AML-193 (cell line): ENCODE measurements at places on chromosomes 7 and 10.

- no peak for DNase-seq
Observed at GRCh38 chr7:45157286-45157652, 322 bp upstream of the RAMP3 start.

DNA sequence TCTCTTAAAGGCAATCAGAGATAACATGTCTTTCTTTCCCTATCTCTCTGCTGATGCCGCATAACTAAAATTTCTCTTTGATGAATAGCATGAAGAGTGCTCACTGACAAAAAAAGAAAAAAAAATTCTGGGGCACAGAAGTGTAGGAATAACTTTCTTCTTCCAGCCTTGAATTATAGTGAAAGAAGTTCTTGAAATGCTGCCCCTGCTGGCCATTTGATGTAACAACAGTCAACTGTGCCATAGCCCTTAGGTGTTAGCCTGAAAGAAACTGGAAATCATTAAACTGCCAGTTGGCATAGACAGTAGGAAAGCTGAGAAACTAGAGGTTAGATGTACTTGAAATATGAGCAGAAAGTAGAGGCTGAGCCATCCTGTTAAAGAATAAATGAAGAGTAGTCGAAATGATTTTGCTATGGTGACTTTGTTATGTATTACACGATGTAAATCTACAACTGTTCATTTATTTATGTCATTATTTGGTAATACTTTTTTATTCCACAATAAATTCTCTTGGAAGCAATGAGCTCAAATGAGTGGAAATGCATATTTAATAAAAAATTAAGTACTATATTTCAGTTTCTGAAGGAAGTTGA lies 48.3 kb upstream of the FAM171A1 start:
- peak; percentile 32 for DNase-seq

DNA sequence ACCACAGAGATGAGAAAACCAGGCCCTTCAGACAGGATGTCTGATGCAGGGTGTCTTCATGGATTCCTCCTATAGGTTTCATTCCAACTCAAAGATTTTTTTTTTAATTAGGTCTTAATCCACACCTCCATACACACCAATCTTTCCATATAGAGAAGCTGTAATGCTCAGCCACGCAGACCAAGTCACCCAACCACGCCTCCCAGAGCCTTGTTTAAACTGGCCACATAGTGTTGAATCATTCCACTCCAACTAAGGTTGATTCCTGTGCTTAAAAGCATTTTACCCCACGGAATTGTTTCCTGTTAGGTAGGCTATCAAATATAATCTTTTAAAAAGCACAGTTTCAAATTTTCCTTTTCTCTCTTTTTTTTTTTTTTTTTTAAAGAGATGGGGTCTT lies 153.6 kb downstream of the TYW1B start:
- DNase-seq: no peak

DNA sequence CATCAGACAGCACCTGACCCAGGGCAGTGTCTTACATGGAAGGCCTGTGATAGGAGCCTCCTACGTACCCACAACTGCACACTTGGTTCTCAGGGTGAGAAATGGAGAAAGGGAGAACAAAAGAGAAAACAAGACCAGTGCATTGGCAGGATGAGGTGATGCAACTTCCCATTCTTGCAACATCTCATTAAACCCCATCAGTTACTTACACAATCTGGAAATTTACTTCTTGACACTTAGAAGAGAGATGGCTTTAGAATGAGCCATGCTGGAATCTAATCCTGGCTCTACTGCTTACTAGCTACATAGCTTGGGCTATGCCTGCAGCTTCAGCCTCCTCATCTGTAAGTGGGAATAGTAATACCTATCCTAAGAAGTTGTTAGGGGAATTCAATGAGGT lies 391.7 kb downstream of the KCNMA1 start:
- peak; percentile 52 for DNase-seq

DNA sequence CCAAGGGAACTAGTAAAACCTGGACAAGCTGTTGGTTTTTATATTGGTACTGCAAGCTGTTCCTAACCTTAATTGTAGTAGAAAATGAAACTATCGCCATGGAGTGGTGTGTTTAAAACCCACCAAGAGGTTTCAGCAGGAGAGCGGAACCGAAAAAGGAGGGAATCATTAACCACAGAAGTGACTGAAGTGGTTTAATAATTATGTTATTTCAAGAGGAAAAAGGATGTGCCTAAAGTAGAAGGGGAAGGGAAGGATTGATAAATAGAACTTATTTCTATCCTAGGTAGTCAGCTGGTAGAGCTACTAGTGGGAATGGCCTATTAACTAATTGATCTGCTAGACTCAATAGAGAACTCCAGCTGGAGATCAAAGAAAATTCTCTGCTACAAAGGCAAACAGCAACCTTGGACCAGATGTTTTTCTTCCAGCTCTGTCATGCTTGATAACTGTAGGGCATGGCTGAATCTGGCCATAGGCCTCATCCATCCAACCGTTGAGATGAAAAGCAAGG lies 91.8 kb downstream of the BAMBI start:
- DNase-seq: no peak

GRCh38 chr10:114048472-114048871 lies 4.8 kb downstream of the ADRB1 start:
- DNase-seq: no peak

DNA sequence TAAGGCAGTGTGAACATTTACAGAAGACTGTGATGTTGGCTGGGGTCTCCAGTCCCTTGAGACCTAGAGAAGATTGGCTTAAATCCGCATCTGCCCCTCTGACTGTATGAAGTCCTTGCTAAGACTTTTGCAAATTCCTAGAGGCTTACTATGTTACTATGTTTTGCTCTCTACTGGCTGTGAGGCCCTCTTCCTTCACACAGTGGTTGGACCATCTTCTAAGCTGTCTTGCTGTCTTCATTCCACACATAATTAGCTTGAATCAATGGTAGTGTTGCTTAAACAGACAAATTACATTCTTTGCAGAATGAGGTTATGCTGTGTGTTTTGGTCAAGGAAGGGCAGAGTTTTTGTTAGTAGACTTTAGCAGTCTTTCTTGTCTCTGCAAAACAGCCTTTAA lies 658.0 kb downstream of the TYW1 start:
- no peak for DNase-seq

DNA sequence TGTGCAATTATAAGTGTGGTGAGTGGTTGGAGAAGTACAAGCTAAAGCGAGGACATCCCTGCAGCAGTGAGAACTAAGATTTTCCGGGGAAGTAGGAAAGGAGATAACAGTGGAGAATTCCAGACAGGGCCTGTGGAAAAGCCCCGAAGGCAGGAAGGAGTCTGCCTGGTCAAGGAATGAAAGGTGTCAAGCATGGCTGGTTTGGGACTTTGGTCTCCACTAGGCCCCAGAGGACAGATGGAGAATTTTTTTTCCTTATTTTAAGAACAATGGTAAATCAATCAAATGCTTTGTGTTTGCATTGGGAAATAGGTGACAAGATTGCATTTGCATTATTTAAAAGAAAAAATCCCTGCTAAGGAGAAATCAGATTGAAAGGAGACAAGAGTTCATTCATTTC lies 3.2 kb upstream of the CEP55 start:
- DNase-seq: no peak

GRCh38 chr7:114788706-114789105 lies 133.2 kb upstream of the MDFIC start:
- DNase-seq: no peak

GRCh38 chr7:28183627-28184026 lies 3.0 kb upstream of the JAZF1 start:
- DNase-seq: peak; percentile 4

DNA sequence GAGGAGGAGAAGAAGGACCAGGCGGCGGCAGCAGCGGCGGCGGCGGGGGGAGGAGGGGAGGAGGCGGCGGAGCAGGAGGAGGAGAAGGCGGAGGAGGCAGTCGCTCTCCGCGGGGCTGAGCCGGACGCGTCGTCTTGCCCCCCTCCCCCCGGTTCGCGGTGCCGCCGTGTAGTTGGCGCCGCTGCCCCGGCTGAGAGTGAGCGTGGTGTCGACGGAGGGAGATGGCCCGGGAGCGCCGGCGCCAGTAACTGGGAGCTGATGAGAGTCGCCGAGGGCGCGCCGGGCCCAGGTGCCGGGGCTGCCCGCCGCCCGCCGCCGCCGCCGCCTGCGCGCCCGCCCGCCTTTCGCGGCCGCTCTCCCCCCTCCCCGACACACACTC lies 257 bp downstream of the WAC start:
- no peak for DNase-seq

GRCh38 chr7:6117533-6117932 lies 86.4 kb downstream of the ANKRD61 start:
- no peak for DNase-seq

- DNase-seq: no peak
Observed at GRCh38 chr7:20201380-20201779, 15.8 kb downstream of the MACC1 start.

DNA sequence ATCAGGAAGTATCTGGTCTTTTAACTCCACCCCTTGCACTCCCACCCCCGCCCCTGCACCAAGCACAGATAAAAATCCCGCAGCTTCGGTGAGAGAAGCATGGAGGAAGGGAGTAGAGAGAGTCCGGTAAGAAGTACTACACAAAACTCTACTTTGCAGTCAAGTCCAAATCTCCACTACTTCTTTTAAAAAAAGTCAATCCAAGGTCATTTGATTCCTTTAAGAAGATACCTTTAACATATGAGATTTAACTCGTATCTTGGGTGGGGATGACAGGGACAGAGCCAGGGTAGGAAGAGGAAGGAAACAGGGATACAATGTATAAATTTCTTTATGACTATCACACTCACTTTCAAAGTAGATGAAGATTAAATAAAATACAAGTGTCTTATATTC lies 132.1 kb downstream of the NRBF2 start:
- DNase-seq: peak; percentile 47

DNA sequence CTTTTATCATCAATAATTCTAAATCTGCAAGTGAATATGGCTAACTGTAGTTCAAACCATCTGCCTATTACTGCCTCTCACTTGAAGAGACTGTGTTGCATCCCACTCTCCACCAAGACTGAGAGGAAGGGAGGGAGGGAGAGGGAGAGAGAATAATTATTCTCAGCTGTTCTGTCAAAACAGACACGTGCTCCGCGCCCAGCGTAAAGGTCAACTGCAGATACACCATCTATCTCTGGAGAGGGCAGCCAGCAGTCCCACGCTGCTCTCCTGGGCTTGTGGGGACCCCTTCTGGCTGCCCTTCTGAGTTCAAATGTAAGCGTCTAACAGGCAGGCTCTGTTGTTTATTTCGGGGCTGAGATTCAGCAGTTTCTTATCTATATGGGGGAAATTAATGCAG lies 625.5 kb upstream of the GALNT17 start:
- no peak for DNase-seq

GRCh38 chr7:36085096-36085495 lies 68.0 kb upstream of the EEPD1 start:
- no peak for DNase-seq

DNA sequence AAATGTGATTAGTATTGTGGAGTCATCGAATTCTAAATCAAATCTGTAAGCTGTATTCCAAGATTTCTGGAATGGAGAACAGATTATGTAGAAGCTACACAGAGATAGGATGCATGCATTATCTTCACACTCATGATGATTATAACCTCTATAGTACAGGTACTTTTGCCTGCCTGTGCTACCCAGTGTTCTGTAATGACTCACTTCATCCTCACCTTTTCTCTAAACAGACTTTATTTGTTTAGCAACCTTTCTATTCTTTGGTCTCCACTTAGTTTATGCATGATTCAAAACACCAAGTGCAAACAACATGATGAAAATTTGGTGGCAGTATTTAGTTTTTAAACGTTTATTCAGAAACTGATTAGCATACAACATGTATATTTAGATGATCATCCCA lies 68.4 kb upstream of the PRPS1L1 start:
- DNase-seq: no peak

GRCh38 chr10:10330418-10330817 lies 687.3 kb upstream of the CELF2 start:
- no peak for DNase-seq

GRCh38 chr10:117477211-117477947 lies 65.2 kb upstream of the EMX2 start:
- DNase-seq: no peak

DNA sequence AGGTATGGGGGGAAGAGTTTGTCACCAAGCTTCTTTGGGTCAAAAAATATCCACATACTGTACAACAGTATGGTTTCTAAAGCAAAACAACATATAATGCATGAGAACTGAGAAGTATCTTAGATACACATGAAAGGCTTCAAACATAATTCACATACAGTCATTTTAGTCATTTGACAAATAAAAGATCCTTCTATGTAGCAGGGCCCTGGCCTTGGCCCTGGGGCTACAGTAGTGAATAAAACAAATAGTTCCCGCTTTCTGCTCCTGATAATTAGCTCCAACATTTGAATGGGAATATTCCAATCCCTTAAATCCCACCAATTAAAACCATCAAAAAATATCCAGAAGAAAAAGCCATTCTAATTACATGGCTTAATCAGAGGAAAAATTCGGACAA lies 51.3 kb downstream of the MALSU1 start:
- DNase-seq: no peak

DNA sequence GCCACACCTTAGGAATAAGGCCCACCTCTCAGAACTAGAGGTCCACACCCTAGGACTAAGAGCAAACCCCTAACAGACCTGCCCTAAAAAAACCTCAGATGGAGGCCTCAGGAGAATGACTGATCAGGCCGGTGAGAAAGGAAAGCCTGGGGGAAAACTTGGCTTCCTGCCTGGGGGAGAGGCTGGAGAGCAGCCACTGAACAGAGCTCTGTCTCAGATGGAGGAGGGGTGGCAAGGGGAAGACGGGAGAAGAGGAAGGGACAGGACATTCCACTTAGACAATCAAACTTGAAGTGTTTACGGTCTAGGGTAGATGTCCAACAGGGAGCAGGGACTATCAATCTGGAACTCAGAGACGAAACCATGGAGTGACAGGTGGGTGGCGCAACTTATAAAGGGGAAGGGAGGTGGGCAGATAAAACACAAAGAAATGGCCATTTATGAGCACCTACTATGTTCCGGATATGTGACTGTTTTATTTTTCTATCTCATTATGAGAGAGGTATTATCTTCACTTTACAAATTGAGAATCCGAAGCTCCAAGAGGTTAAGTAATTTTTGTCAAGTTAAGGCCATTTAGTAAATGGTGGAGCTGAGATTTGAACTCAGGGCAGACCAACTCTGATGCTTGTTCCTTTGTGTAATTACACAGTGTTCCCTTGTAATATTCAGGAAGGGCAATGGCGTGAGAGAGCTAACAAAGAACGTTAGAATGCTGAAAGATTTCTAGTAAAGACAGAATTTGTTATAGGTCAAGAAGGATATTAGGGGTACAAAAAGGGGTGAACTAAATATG lies 82.6 kb downstream of the DNMBP start:
- DNase-seq: no peak

GRCh38 chr7:93817004-93817403 lies 73.5 kb downstream of the TFPI2 start:
- no peak for DNase-seq
